Stimulated activated CD8-positive, alpha-beta memory T cell treated with anti-CD3 and anti-CD28 coated beads, Interleukin-4, amount 100 ng/mL, for 1 hour (primary cell): ENCODE measurements at places on chromosomes 2 and 18.

DNA sequence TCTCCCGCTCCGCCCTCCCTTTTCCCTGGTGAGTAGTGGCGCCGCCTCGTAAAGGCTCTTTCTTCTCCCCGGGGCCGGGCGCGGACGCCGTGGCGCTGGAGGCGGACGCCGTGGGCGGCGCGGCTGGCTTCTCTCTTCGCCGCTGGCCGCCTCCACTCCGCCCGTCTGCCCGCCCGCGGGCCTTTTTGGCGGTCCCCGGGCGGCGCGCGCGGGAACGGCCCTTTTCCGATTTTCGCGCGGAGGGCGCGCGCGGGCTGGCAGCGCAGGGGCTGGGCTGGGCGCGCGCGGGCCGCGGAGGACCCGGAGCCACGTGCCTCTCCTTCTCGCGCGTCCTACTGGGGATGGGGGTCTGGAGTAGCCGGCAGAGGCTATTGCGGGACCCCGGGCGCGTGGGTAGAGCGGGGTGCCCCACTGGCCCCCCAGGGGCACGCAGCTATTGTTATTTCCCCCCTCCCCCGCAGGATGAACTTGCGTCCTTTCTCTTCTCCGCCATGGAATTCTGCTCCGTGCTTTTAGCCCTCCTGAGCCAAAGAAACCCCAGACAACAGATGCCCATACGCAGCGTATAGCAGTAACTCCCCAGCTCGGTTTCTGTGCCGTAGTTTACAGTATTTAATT lies 472 bp downstream of the SLC20A1 start:
- DNase-seq, result no peak

- no peak for DNase-seq
Observed at GRCh38 chr18:79400591-79401381, 5.1 kb downstream of the NFATC1 start.

GRCh38 chr2:37797081-37797480 lies 125.6 kb upstream of the CDC42EP3 start:
- no peak for DNase-seq

- DNase-seq, result no peak
Observed at GRCh38 chr2:207584952-207585351, 40.2 kb downstream of the METTL21A start.

- DNase-seq, result no peak
Observed at GRCh38 chr2:120298173-120298835, 45.7 kb downstream of the RALB start.

DNA sequence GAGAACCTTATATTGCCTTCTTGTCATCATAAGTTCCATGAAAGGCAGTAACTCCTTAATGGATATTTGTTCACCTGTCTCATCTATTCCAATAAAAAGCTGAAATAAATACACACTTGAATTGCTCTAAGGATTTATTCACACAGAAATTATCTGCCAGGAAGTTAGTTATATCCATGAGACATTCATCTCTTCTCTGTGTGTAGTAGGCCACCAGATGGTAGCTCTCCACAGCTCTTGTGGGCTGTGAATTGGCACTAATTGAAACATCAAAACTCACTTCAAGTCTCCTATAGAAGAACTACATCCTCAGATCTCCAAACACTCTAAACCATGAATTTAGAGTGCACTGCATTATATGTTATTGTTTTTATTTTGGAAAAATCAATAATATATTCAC lies 189.6 kb downstream of the DSC3 start:
- DNase-seq, result no peak

- no peak for DNase-seq
Observed at GRCh38 chr2:38886063-38886462, 3.6 kb upstream of the ARHGEF33 start.

DNA sequence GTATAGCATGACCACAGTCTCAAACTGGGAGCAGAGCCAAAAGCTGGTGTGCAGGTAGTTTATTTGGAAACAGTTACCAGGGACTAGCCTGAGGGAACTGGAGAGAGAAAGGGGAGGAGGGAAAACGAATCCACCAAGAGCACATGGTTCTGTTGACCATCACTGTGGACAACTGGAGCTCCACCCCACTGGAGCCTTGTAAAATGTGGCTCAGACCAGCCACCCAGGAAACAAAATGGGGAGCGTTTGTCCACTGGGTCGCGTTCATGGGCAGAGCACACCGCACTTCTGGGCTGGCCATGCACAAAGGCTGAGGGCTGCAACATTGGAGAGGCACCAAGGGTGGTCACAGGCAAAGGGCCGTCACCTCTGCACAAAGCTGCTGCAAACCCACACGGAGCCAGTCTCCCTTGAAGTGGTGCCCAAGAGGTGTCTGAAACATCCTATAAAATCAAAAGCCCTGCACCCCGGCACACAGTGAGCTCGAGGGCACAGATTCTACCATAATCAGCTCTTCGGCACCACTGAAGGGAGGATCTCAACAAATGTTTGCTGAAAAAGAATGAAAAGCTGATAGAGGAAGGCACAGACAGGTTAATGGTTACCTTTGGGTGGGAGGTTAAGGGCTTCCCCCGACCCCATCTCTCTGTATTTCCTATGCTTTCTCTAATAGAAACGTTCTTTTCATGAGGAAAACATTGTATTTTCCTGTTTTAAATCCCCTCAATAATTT lies 192.9 kb downstream of the INHBB start:
- DNase-seq, result no peak

DNA sequence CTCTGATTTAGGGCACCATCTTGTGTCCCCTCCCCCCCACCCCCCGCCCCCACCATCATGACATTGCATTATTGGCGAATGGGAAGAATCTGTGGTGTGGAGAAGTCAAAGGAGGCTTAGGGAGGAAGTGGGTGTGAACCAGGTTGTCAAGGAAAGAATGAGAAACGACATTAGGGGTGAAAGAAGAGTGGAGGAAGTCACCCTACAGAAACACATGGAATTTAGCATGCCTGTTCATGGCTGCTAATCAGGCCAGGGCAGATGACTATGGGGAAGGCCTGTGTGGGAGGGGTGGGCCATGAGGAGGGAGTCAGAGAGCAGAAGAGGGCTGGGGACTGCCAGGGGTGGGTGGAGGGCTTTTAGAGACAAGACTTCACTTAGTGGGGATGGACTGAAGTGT lies 81.6 kb downstream of the AOX1 start:
- no peak for DNase-seq
